ENCODE measurements at places on chromosomes 7 and 10.
A peak's percentile ranks its signal among the peaks of the same experiment; 100 is the strongest.

DNA sequence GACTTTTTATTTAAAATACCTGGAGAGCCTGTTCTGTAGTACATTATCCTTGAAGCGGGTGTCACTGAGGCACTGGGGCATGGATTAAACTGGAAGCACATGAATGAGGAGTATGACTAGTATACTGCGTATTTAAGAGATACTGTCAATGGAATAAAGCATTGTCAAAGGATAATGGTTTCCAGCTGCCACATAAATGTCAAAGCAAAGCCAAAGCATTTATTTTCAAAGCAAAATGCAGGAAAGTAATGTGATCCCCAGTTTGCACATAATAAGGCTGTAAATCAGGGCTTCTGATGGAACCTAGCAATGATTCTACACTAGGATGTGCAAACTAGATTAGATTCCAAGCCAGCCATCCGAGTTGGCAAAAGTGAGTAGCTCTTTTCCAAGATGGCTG lies 240.1 kb downstream of the POU6F2 start:
- no peak for DNase-seq

DNA sequence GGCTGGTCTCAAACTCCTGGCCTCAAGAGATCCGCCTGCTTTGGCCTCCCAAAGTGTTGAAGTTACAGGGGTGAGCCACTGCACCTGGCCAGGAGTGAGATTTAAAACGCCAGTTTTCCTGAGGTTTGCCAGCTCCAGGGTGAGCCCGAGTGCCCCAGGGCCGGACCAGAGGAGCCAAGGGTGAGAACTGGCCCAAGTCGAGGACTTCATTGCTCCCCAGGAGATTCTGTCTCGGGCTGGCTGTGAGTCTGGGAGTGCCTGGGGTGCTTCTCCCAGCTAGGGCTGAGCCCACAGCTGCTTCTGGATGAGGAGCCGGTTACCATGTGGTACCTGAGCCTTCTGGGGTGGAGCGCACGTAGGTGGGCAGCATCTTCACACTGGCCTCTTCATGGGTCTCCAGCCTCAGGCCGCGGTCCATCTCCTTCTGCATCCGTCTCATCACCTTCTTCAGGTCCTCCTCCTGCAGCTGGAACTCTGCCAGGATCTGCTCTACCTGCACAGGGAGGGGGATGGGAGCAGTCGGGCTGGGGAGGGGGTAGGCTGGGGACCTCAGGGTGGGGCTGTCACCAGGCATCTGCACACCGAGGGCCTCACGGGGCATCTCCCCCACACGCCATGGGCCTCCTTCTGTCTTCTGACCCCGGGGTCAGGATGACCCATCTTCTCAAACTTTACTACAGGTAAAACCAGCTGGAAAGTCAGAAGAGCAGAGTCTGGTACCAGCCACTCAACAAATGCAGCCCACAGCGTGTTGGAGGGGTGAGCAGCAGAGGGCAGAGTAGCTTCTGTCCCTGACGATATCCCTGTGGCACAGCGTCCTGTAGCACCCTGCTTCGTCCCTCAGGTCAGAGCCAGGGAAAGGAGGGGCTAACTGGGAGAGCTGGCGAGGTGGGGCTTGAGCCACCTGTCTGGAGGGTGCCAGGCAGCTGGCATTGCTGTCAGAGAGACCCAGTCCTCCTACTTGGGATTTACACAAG lies 12.1 kb upstream of the MYL7 start:
- no peak for DNase-seq

DNA sequence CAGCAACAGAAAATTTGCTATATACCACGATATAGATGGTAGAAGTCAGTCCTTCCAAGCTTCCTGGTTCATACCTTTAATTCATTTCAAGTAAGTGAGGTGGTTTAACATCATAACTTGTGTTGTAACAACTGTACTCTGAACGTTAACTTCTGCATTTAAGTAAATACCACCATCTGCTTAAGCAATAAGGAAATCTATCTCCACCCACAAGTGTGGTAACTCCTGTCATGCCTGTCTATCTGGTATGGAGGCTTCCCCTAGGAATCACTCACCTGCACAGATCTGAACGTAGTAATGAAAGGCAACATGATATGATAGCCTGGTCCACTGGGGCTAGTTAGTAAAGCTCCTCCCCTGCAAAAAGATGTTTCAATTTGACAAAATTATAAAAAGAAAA lies 2.3 kb downstream of the ERLIN1 start:
- DNase-seq, result peak; percentile 85

- DNase-seq, result no peak
Observed at GRCh38 chr10:94644352-94644751, 39.2 kb upstream of the CYP2C18 start.

Measured in suppressor macrophage treated with lipopolysaccharide for 1 hour (primary cell).